ENCODE measurements at places on chromosomes 5 and 9.
A peak's percentile ranks its signal among the peaks of the same experiment; 100 is the strongest.

GRCh38 chr9:14531341-14532269 lies 161.6 kb downstream of the ZDHHC21 start:
- DNase-seq, result no peak

GRCh38 chr5:2149195-2149539 lies 266.4 kb upstream of the IRX4 start:
- peak; percentile 52 for DNase-seq

- DNase-seq, result no peak
Observed at GRCh38 chr5:165425594-165425993, 1920.2 kb downstream of the MAT2B start.

- no peak for DNase-seq
Observed at GRCh38 chr5:18517641-18518380, 883.6 kb downstream of the TAF11L14 start.

DNA sequence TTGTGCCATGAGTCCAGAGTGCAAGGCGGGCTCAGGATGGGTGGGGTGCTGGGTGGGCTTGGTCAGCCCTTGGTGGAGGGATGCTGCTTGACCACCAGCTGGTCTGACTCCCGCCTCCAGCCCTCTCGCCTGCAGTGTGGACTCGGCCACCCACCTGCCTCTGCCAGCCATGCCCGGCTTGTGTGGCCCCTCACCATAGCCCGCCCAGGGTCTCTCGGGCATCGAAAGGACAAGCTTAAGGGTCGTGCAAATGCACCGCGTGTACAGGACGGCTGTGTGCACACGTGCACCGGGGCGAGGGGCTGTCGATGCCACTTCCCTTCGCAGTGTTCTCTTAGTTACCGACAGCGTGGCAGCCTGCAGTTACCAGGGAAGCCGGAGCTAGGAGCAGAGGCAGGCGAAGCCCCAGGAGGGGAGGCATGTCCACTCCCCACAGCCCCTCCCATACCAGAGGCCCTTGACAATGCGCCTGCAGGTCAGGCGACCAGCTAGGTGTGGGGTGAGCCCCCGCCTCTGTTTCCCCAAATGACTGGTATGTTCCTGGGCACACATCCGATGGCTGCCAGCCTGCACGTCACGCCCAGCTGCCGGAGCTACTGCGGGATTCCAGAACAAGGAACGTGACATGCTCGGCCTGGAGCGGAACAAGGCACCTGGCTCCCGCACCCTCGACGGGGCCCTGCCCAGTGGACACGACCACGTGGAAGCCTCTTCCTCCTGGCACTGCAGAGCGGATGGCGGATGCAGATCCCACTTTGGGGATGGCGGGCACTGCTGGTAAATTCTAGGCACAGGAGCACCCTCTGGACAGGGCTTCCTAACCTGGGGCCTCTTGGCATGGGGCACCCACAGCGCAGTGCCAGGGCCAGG lies 7.8 kb downstream of the LCN9 start:
- DNase-seq, result no peak

- no peak for DNase-seq
Observed at GRCh38 chr9:101138509-101138908, 110.0 kb downstream of the PLPPR1 start.

DNA sequence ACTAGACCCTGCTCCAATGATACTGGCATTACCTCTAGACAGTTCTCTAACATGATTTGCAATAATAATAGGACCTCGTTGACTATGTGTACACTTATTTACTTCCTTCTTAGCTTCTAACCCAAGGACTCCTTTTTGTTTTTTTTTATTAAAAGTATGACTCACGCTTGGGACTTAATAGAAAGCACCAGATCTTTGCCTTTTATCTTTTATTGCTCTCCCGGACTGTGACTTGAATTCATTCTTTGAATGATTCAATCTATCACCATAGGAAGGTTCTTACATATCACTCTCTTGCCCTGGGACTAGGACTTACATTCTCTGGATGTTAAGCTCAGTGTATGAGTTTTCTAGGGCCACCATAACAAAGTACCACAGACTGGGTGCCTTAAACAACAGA lies 9.0 kb downstream of the C9 start:
- DNase-seq, result no peak
